ENCODE measurements at places on chromosomes 7 and 10. TPM values are rescaled to one million over a fixed set of nuclear protein-coding genes. Genes with fewer than 3 reads are reported as not detected.
A peak's percentile ranks its signal among the peaks of the same experiment; 100 is the strongest.

The ATG9B gene
- 0.98 TPM for total RNA-seq

The BTAF1 gene
- total RNA-seq, result 33.8 TPM

The ASCC1 gene
- 114 TPM for total RNA-seq

The LRIT1 gene
- not detected for total RNA-seq

GRCh38 chr7:134832367-134832766, 52.9 kb downstream of the CALD1 start:
- no peak for DNase-seq

GRCh38 chr7:13057462-13058200, 370.2 kb downstream of the ARL4A start:
- no peak for DNase-seq

DNA sequence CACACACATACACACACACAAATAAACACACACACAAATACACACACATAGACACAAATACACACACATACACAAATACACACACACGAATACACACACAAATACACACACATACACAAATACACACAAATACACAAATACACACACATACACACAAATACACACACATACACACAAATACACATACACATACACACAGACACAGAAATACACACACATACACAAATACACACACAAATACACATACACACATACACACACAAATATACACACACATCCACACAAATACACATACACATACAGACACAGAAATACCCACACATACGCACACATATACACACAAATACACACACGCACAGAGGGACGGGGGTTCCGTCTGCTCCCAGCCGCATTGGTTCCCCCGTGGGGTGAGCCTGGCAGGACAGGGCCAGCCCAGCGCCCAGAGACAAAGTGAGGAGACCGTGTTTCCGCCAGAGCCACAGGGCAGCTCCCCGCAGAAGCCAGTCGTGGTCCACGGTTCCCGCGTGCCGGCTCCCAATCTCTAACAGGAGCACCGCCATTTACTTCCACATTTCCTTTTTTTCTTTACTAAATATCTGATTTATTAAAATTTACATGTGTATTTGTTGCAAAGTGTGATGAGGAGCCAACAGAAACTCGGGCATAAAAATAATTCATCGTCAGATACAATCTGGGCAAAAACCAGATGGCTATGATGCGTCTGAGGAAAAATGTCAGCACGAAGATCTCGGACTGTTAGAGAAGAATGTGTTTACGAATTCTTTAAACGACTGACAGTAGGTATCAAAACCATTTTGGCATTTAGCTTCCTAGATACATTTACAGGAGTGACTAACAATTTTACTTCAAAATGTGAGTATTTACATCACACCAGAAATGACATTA, 3.1 kb upstream of the KNDC1 start:
- DNase-seq, result no peak

DNA sequence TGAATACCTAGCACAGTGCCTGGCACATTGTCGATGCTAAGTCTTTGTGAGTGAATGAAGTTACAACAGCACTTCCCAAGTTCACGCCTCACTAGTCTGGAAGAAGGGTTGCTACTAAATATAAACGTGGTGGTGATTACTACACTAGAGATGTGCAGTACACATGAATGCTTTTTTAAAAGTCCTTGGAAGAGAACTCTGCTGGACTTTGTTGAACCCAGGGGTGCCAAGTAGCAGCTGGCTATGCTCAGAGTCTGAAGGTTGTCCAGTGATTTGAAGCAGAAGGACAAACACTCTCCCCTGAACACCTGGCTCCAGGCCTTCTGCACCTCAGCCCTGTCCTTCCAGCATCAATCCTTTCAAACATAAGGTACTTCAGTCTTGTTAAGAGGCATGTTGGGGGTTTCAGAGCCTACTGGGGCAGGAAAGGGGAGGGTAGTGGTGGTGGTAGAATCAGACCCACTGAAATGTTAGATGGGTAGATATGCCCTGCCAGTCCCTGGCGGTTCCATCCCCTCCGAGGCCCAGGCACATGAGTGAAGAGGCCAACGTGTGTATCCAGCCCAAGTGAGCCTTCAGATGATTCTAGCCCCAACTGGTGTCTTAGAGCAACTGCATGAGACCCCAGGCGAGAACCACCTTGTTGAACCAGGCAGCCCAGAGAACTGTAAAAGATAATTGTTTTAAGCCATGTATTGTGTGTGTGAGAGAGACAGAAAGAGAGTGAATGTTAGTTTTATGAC, 94.4 kb downstream of the TAX1BP1 start:
- DNase-seq, result no peak

DNA sequence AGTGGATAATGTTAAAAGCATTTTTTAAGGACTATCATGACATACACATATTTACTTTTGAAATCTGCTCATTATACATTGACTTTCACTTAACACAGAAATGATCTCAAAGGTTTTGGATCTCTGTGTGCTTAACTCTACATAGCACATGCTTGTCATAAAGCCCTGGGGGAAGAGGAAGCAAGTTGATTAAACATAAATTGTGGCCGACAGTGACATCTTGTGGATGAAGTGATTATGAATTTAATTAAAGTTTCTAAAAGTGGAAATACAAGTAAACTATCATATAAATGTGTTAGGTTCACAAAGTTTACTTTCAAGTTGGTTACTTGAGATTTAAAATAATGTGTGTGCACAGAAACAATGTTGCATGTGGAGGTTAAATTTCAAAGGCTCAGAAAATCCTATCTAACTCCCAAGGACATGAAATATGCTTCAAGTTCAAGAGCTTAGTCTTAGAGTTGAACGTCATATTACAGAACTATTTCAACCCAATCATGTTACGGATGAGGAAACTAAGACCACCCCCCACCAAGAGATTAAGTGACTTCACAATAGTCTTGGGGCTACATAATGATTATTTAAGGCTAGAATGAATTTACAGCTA, 1247.8 kb downstream of the GATA3 start:
- DNase-seq, result peak; percentile 39

DNA sequence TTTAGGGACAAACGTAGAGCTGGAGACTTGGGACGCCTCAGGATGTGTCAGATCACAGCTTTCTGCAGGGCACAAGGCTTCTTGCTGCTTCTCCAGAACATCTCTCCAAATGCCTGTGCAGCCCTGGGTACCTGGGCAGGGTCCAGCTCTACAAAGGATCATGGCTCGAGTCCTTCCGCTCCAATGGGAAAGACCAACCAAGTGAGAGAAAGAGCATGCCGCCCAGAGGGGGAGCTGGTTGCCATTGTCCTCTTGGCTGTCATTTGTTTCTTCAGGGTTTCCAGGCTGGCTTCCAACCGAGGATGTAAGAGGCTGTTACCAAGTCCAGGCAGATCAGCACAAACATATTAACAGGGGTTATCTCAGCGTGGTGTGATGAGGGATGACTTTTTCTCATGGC, 5.6 kb upstream of the LEP start:
- DNase-seq, result no peak

The C10orf71 gene
- not detected for total RNA-seq

- DNase-seq, result no peak
These were observed 78.5 kb downstream of the GRID1 start for GRCh38 chr10:86287966-86288579.

- DNase-seq, result no peak
These were observed 23.1 kb upstream of the SRGN start for GRCh38 chr10:69064762-69065328.

DNA sequence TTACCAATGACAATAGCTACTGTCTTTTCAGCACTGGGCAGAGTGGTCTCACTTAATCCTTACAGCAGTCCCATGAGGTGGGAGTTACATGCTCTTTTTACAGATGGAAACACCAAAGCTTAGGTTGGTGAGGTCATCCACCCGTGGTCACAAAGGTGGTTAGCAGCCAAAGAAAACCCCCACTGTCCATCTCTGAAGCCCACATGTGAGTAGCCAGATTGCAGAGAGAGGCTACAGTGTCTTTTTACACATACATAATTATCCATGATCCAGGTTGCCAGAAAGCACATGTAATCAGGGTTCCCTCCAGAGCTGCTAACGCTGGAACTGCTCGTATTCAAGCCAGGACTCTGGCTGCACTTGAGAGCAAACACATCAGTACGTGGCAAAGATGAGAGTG, 24.6 kb upstream of the ANKRD2 start:
- no peak for DNase-seq

- no peak for DNase-seq
These were observed 66.7 kb upstream of the MYO3A start for GRCh38 chr10:25867321-25867720.

- DNase-seq, result no peak
These were observed 703.7 kb upstream of the FZD8 start for GRCh38 chr10:36345807-36346206.

The PPP1R17 gene
- not detected for total RNA-seq

The ADCK2 gene
- total RNA-seq, result 21.6 TPM

GRCh38 chr7:155916926-155917655, 104.8 kb upstream of the SHH start:
- no peak for DNase-seq

DNA sequence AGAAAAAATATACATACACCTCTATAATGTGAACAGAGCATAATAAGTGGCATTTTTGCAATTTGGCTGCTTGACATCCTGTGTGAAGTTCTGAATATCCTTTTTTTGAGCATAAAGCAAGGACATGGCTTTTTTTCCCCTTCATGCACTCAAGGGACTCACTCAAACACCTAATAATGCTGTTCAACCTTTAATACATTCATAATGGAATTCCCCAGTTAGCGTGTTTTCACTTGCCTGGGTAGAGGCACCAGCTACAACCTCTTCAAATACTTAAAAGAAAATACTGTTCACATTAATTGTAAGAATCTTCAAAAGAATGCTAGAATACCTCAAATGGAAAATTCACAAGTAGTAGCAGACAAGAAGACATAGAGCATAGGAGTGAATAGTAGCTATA, 316.8 kb downstream of the PCDH15 start:
- DNase-seq, result no peak

DNA sequence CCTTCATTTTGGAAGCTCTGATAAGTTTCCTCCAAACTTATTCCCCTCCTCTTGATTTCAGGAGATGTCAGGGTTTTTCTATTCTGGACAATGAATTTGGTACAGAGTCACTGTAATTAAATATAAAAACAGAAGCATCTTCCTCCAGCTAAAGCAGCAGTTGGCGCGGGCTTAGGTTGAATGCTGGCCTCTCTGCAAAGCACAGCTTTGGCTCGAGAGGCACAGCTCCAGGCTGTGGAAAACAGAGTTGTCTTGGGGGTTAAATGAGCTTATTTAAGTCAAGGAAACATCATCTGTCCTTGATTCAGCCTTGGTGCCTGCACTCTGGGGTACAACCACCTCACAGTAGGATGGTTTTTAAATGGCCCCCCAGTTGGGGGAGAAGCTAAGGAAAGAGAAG, 35.0 kb upstream of the PDCD4 start:
- DNase-seq, result no peak

- no peak for DNase-seq
These were observed 22.8 kb downstream of the CBX3 start for GRCh38 chr7:26224359-26224758.

DNA sequence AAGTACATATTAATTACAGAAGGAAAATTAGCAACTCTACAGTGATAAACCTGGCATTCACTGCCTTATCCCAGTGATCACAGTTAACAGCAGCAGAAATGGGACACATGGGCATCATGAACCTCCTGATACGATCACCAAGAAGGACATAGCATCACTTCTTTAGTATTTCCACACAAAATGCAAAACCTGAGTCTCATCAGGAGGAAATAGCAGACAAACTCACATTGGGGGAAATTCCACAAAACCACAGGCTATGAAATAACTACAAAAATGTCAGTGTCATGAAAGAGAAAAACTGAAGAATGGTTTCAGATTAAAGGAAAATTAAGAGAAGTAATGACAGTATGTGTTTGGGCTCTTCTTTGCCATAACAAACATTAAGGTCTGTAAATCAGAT, 12.0 kb upstream of the PURB start:
- no peak for DNase-seq

DNA sequence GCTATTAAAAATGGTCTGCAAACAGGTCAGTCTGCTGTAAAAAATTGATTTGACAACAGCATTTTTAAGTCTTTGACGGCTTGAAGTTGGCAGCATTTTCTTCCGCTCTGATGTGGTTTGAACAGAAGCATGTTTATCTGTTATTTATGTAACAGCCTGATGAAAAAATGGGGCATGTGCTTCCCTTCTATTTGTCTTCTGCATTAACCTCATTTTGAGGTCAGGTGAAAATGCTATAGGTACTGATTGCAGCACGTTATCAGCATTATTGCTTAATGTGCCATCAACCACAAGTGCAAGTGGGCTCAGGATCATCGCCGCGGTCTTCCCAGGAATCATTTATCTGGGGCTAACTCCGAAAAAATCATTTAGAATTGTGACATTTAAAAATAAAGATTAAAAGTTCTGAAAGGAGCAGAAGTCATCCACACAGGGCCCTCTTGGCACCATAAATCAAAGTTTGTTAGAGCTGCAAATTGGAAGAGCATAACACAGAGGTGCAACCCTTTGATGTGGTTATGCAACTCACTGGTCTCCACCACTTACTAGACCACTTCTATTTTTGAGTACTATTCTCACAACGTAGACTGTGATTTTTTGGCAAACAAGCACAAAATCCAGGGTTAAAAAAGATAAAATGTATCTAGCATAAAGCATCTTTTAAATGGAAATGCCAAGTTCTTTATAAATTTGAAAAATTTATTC, 307.7 kb downstream of the MDFIC start:
- no peak for DNase-seq

The SPOCK2 gene
- 4.8 TPM for total RNA-seq

DNA sequence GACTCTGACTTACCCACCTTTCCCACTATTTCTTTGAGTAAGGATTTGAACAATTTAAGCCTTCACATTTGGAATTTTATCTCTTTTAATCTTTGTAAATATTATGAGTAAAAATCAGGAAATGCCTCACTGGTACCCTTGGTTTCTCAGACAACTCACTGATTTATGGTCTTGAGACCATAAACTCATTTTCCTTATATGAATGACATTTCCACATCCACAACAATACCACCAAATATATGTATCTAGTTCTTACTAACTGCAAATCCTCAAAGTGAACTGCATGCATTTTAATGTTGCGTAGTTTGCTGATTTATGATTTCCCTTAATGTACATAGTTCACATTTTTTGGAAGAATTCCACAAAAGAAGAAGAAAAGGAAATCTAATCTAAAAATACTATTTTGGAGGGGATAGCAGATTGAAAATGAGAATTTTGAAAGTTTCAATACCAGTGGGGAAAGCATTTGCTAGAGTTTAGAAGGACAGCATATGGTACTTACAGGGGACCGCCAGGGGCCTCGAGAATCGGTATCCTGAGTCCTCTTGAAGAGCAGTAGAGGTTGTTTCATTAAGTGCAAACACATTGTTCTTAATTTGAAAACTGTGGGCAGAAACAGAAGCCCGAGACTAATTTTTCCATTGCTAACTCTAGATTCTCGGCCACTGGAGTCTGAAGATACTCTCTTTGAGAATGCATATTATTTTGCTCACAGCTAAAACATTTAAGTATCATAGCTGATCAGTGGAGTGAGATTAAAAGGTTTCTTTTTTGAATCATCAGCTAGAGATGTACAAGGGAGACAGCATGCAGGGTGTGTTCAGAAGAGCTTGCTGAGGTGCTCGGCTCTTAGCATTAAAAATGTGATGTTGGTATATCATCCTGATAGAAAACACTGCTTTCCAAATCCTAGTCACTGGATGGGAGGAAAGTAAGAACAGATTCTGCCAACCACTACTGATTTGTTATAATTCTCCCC, 964.0 kb downstream of the GATA3 start:
- DNase-seq, result no peak

Measured in Panc1 (cell line).